ENCODE measurements at places on chromosomes 6 and 20.

DNA sequence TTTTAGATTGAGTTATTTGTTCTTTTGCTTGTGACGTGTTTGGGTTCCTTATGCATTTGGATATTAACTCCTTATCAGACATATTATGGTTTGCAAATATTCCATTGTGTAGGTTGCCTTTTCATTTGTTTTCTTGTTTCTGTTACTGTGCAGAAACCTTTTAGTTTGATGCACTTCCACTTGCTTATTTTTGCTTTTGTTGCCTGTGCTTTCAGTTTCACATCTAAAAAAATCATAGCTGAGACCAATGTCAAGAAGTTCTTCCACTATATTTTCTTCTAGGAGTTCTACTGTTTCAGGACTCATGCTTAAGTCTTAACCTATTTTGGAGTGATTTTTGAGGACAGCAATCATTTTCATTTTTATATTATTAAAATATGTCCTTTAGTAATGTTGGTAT, 113.5 kb downstream of the EPM2A start:
- no peak for DNase-seq

DNA sequence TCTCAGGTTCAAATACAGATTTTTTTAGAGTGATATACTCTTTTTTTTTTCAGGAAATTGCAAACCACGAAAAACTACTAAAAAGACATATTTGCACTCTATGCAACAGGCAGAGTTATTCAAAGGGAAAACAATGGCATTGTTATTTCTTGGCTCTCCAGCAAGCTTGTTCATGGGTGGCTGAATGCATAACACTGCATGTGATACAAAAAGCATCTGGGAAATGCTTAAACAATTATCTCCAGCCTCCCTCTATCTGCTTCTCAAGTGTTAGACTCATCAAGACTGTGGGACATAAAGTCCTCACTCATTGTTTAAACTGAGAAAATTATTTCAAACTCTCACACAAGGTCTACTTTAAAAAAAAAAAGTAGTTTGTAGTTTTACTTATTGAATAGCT, 7.3 kb upstream of the COL12A1 start:
- DNase-seq = no peak

- DNase-seq = peak; percentile 79
Observed at GRCh38 chr6:2127484-2127911, 117.9 kb downstream of the GMDS start.

DNA sequence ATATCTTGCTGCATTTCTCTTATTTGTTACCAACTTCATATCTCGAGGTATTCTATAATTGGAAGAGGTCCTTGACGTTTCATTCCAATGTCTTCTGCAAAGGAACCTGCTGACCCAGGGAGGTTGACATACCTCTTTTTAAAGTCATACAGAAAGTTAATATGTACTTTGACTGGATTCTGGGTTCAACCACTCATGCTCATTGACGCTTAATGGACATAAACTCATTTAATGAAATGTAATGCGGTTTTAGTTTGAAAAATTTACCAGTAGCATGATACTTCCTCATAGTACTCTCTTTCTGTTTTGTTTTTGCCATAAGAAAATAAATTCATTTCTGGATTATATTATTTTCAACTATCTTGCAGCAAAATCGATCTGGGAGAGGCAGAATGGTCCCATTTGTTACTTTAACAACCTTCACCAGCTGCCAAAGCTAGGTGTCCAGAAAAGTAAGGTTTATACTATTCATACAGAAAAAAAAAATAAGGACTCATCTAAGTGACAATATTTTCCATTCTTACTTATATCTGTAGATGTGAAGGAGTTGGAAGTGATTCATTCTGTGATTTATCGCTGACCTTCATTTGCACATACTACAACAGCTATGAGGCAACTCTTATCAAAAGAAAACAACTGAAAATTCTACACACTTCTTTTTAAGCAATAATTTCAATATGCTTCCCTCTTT, 101.6 kb downstream of the ATXN1 start:
- no peak for DNase-seq

DNA sequence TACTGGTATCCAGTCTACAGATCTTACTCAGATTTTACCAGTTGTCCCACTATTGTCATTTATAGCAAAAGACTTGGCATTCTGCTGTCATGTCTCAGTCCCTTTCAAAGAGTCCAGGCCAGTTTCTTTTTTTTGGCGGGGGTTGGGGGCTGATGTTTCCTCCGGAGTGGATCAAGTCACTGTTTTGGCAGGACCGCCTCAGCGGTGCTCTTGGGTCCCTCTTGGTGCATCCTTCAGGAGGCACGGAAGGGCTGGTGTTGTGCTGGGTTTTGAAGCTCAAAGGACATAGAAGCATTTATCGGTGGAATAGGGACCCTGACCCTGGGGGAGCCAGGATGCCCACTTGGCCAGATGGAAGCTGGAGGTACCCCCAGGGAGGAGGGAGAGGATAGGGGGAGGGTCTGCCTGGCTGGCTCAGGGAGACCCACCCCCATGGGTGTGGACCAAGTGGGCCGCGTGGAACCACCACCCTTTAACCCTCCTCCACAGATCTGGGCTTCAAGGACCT, 10.8 kb downstream of the RBCK1 start:
- no peak for DNase-seq

GRCh38 chr6:382883-383810, 8.4 kb upstream of the IRF4 start:
- no peak for DNase-seq

- no peak for DNase-seq
Observed at GRCh38 chr6:104750449-104750848, 109.3 kb downstream of the HACE1 start.

DNA sequence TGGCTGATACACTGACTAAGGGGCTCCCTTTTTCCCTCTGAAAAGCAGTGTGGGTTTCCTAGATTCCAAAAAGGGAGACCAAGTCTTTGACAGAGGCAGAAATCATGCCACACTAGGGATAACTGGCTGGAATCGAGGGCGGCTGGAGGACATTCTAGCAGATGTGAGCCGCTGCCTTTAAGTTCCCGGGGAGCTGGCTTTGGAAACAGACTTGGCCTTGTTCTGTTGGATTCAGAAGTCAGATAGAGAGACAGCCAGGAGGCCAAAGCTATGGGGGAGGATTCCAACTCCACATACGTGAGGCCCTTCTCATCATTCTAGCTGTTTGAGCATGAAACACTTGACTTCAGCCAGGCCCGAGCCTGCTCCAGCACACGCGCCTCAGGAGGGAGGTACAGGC, 109.9 kb upstream of the FOXC1 start:
- DNase-seq = no peak

DNA sequence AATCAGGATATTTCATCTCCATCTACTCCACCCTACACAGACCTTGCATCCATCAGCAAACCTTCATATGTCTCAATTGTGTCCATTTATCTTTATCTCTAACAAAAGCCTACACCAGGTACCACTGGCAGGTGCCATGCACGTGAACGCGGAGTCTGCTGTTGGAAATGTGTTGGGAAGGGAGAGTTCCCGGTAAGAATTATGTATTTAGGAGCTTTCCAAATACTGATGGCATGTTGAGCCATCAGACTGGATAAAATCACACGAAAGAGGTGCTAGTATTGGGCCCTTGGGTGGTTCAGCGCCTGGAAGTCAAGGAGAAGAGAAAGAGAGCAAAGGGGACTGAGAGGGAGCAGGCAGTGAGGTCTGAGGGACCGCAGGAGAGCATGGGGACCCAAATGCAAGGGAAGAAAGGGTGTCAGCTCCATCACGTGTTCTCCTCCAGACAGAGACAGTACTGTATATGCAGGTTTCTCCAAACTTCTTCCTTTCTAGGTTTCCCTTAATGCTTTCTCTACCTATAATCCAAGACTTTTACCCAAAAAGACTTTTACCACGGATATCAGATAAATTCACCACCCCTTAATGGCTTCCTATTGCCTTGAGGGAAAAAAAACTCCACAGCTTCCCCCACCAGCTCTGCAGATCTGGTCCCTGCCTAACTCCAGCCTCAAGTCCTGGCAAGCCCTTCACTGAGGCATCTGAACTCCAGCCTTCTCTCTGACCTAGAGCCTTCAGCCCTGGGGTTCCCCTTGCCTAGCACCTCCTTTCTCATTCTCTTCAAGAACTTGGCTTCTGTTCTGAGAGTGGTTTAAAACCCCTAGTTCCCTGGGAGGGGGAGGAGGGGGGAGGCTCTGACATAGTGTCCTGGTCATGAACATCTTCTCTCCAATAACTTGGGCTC, 4.8 kb upstream of the ZNF217 start:
- DNase-seq = no peak

DNA sequence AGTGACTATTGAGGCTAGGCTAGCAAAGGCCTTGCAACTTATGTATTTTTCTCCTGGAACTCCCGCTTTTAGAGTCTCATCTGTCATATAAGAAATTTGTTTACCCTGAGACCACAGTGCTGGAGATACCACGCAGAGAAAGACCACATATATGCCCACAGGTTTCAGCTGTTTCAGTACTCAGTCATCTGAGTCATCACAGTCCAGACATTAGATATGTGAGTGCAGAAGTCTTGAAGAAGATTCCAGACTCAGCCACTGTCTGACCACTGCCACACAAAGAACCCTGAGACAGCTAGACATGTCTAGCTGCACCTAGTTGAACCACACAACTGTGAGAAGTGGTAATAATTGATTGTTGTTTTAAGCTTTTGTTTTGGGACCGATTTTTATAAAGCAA, 648.3 kb downstream of the EPM2A start:
- DNase-seq = no peak

Data from cardiac septum (tissue), 1 donor.